ENCODE measurements at places on chromosomes 13 and 19. TPM values are rescaled to one million over a fixed set of nuclear protein-coding genes. Genes with fewer than 3 reads are reported as not detected.

LIN37 gene
- total RNA-seq, result 14.3 TPM

RFPL4AL1 gene
- not detected for total RNA-seq

SULT2A1 gene
- total RNA-seq, result not detected

TMEM238 gene
- not detected for total RNA-seq

CGB1 gene
- not detected for total RNA-seq

CDKN2D gene
- 4.8 TPM for total RNA-seq

MZT1 gene
- 12.1 TPM for total RNA-seq

ZNF723 gene
- total RNA-seq, result not detected

ANKLE1 gene
- total RNA-seq, result 0.39 TPM

EFNB2 gene
- 4.1 TPM for total RNA-seq

FAM98C gene
- total RNA-seq, result 8.8 TPM

DCUN1D2 gene
- total RNA-seq, result 11.4 TPM

ZNF101 gene
- total RNA-seq, result 7.0 TPM

C19orf33 gene
- not detected for total RNA-seq

ZNF229 gene
- total RNA-seq, result 3.7 TPM

AMER2 gene
- total RNA-seq, result not detected

SLC8A2 gene
- total RNA-seq, result not detected

ZSWIM4 gene
- total RNA-seq, result 3.5 TPM

TMEM190 gene
- total RNA-seq, result not detected

SIGLEC12 gene
- not detected for total RNA-seq

TJP3 gene
- not detected for total RNA-seq

Data from subcutaneous preadipocyte (primary cell).